ENCODE measurements at places on chromosomes 2 and 18. TPM values are rescaled to one million over a fixed set of nuclear protein-coding genes. Genes with fewer than 3 reads are reported as not detected.

TLK1 gene
- total RNA-seq = 79.5 TPM

DNA sequence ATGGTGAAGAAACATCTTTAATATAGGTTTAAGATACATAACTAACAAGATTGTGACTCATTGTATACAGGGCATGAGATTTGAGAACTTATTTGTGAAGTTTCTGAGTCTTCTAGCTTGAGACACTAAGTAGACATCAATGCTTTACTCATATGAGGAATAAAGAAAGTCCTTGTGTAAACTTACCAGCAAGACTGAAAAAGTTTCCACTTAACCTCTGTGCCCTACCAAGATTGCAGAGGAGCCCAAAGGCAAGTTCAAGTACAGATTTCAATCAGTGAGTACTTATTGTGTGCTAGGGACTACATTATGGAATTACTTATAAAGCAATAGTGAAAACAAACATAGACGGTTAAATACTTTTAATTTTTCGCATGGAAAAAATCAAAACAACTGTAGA, 1041.2 kb upstream of the CELF4 start:
- no peak overlapping the region for H3K4me3 ChIP-seq
- H3K36me3 ChIP-seq = no peaks in the 10 kb centered on the region
- H3K4me1 ChIP-seq = no peaks in the 10 kb centered on the region

DNA sequence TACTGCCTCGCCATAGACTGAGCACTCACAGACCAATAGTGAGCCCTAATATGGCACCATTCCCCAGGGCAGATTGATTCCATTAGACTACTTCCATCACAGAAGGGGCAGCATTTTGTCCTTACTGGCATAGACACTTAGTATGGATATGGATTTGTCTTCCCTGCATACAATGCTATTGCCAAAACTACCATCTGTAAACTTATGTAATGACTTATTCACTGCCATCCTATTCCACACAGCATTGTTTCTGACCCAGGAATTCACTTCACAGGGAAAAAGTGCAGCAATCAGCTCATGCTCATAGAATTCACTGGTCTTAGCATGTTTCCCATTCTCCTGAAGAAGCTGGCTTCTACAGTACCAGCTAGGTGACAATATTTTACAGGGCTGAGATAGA, 179.0 kb downstream of the PPP1R1C start:
- H3K4me1 ChIP-seq = no peaks in the 10 kb centered on the region
- no peak overlapping the region for H3K4me3 ChIP-seq
- H3K36me3 ChIP-seq = no peaks in the 10 kb centered on the region
- H3K27ac ChIP-seq = no peak overlapping the region
- H3K27me3 ChIP-seq = no peaks in the 10 kb centered on the region

DNA sequence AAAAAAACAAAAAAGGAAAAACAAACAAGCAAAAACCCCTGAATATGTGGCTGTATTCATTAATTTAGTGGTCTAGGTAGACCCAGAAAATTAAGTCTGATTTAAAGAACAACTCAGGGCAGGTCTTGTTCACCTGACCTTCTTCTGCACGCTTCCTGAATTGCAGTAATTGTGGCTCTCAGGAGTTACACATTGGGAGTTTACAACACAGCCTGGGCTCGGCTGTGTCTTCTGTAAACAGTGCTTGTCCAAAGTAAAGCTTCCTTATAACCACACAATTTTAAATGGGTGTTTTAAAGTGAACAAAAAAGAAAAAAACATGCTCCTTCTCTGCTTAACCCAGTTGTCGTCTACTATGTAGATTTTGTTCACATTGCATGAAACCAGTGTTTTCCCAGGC, 8.3 kb upstream of the MTIF2 start:
- H3K36me3 ChIP-seq = no peaks in the 10 kb centered on the region
- H3K4me3 ChIP-seq = no peak overlapping the region
- H3K4me1 ChIP-seq = peaks cover 8% of the 10 kb centered on the region
- peaks cover 7% of the 10 kb centered on the region for H3K27me3 ChIP-seq
- no peak for DNase-seq

GRCh38 chr18:62384068-62384467, 59.0 kb downstream of the TNFRSF11A start:
- H3K4me1 ChIP-seq = peaks cover 7% of the 10 kb centered on the region
- H3K27me3 ChIP-seq = no peaks in the 10 kb centered on the region
- no peak for DNase-seq

DNA sequence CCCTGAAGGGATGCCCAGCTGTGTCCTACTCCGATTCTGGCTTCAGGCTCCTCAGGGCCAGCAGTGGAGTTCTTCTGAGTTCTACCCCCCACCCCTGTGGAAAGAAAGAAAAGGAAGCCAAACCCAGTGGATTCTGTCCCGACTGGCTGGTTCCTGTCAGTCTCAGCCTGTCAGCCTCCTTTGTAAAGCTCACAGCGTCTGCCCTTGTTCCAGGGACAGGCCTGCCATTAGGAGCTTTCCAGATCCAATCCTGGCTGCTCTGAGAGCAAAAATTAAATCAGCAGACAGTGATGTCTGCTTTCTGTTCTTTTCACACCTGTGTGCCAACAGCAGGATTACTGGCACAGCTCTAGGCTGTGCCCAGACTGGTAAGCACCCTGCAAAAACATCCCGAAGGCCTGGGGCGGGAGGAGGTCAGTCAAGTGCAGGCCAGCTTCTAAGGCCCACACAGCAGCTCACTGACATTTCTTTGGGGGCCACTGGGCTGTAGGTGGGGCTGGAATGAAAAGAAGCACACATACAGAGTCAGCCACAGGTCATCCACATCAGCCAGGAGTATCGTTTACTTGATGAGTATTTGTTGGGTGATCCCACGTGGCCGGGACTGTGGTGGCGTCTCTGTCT, 69.1 kb downstream of the EHD3 start:
- H3K27ac ChIP-seq = no peak overlapping the region
- no peak overlapping the region for H3K4me3 ChIP-seq
- H3K36me3 ChIP-seq = no peaks in the 10 kb centered on the region
- H3K27me3 ChIP-seq = peaks cover 21% of the 10 kb centered on the region
- no peaks in the 10 kb centered on the region for H3K4me1 ChIP-seq

DNA sequence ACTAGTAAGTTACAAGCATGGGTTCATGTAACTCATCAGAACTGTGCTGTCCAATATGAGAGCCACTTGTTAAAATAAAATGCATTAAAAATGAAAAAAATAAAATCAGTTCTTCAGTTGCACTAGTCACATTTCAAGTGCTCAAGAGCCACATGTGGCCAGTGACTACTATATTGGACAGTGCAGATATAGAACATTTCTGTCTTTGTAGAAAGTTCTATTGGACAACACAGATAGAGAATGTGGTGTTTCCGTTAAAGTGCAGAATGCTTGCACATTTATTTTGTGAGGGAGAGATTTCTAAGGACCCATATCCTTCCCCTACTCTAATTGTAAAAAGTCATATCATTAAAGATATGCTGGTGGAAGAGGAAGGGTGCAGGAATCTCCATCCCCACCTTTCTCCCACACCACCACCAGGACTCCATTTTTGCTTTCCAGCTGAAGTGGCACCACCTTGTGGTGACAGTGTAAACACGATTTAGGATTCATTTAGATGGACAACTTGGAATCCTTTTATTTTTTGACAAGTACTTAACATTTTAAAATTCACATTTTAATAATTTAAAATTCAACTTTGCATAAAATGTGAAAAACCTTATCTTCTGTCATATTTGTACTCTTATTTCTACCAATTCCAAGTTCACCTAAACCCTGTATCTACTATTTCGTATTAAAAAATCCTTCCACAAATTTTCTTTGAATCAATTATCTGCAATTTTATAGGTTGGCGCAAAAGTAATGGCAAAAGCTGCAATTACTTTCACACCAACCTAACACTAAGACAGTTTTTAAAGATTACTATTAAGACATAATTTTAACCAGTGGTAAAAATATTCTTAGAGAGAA, 9.4 kb upstream of the CD302 start:
- H3K36me3 ChIP-seq = peaks cover under 1% of the 10 kb centered on the region
- H3K27me3 ChIP-seq = no peaks in the 10 kb centered on the region
- no peak overlapping the region for H3K4me3 ChIP-seq
- no peak overlapping the region for H3K27ac ChIP-seq
- H3K4me1 ChIP-seq = no peaks in the 10 kb centered on the region

DNA sequence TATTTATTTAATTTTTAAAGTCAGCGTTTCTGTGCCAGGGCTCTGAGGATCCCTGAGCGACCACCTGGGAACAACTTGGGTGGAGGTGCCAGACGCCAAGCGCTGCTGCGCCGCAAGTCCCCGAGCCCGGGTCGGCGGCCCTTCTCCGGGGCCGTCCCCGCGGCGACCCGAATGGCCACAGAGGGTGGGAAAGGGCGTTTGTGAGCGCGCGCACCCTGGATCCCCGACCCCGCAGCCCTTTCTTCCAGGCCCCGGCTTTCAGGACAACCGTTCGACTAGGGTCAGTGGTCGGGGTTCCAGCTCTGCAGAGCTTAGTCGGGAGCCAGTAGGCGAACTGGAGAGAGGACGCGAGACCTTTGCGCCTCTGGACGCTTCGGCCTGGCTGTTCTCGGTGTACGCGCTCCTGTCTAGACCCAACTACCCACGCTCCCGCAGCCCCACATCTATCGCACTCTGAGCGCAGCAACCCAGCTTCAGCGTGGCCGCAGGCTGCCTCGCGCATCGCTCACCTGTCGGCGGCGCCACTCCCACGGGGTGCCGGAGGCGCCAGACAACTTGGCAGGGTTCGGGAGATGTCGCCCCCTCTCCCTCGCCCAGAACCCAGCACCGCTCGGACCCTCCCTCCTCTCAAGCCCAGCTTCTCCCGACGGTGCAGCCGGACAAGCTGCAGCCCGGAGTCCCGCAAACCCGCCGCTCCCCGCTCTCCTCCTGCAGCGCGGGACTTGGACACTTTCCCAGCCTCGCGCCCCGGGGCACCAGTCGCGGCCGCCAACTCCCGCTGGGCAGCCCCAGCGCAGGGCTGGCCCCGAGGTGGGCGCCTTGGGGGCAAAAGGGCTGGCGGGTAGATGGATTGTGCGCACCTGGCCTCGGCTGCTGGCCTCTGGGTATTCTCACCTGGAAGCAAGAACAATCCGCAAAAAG, 758 bp downstream of the LYPD1 start:
- no peaks in the 10 kb centered on the region for H3K4me1 ChIP-seq
- H3K36me3 ChIP-seq = peaks cover 3% of the 10 kb centered on the region
- H3K27me3 ChIP-seq = peaks cover 21% of the 10 kb centered on the region
- DNase-seq = no peak
- no peak overlapping the region for H3K4me3 ChIP-seq

CYRIA gene
- 0.10 TPM for total RNA-seq

- H3K27ac ChIP-seq = no peak overlapping the region
- DNase-seq = no peak
- H3K27me3 ChIP-seq = no peaks in the 10 kb centered on the region
- no peaks in the 10 kb centered on the region for H3K36me3 ChIP-seq
These were observed 130.9 kb downstream of the EXOC6B start for GRCh38 chr2:72694715-72695496.

GRCh38 chr2:127649100-127649611, 3.2 kb downstream of the GPR17 start:
- DNase-seq = no peak
- H3K27me3 ChIP-seq = peaks cover 3% of the 10 kb centered on the region
- H3K27ac ChIP-seq = no peak overlapping the region
- no peak overlapping the region for H3K4me3 ChIP-seq
- H3K4me1 ChIP-seq = peaks cover 8% of the 10 kb centered on the region

- no peaks in the 10 kb centered on the region for H3K36me3 ChIP-seq
- H3K27ac ChIP-seq = no peak overlapping the region
- no peaks in the 10 kb centered on the region for H3K27me3 ChIP-seq
These were observed 641.5 kb upstream of the SETBP1 start for GRCh38 chr18:44039216-44039615.

GRCh38 chr18:61765097-61765496, 127.7 kb downstream of the RNF152 start:
- H3K27ac ChIP-seq = no peak overlapping the region
- peaks cover 12% of the 10 kb centered on the region for H3K4me1 ChIP-seq

DNA sequence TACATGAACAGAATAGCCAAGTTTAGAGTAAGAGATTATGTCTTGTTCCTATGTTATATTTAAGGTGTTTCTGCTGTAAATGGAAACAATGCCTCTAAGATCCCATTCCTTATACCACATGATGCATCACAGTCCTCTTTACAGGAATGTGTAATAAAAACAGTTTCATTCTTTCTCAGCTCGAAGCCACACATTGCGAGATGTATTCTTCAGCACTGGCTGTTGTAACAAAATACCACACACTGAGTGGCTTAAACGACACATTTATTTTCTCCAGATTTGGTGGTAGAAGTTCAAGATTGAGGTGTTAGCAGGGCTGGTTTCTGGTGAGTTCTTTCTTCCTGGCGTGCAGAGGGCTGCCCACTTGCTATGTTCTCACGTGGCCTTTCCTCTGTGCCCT, 246.2 kb downstream of the SOCS6 start:
- H3K27me3 ChIP-seq = no peaks in the 10 kb centered on the region
- H3K36me3 ChIP-seq = no peaks in the 10 kb centered on the region
- no peak overlapping the region for H3K4me3 ChIP-seq
- no peaks in the 10 kb centered on the region for H3K4me1 ChIP-seq

- no peaks in the 10 kb centered on the region for H3K4me1 ChIP-seq
- H3K27me3 ChIP-seq = peaks cover 13% of the 10 kb centered on the region
- no peak for DNase-seq
- H3K27ac ChIP-seq = no peak overlapping the region
- H3K36me3 ChIP-seq = no peaks in the 10 kb centered on the region
- H3K4me3 ChIP-seq = no peak overlapping the region
These were observed 30.2 kb downstream of the CAPN13 start for GRCh38 chr2:30776831-30777635.

GRCh38 chr2:152492911-152493310, 157.9 kb downstream of the FMNL2 start:
- H3K4me1 ChIP-seq = peaks cover 9% of the 10 kb centered on the region
- no peak overlapping the region for H3K4me3 ChIP-seq
- H3K36me3 ChIP-seq = no peaks in the 10 kb centered on the region
- H3K27ac ChIP-seq = no peak overlapping the region
- peaks cover 28% of the 10 kb centered on the region for H3K27me3 ChIP-seq

GRB14 gene
- total RNA-seq = not detected

DNA sequence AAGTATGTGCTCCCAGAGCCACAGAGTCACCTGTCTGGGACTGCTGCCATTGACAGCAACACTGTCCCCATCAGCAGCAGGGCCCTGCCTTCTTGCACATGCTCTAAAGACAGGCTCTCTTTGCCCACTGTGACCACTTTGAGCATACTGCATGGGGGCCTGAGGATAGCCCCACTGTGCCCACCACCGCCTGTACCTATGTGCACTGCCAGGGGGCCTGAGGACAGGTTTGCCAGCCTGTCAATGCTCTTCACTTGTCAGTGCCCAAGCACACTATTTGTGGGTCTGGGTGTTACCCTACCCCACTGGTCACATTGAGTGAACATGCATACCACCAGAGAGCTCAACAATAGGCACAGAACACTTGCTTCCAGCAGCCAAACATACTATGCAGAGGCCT, 1137.0 kb upstream of the FANCL start:
- H3K4me1 ChIP-seq = no peaks in the 10 kb centered on the region
- no peak overlapping the region for H3K4me3 ChIP-seq
- H3K36me3 ChIP-seq = no peaks in the 10 kb centered on the region
- H3K27me3 ChIP-seq = no peaks in the 10 kb centered on the region
- H3K27ac ChIP-seq = no peak overlapping the region

WNT10A gene
- 1.4 TPM for total RNA-seq

Data from activated CD4-positive, alpha-beta memory T cell treated with anti-CD3 and anti-CD28 coated beads, Interleukin-2, amount 10 ng/mL, durations not matched to agents 7 days and 5 days (primary cell).